CD8-positive, alpha-beta T cell (primary cell): ENCODE measurements at places on chromosomes 6 and 20. TPM values are rescaled to one million over a fixed set of nuclear protein-coding genes. Genes with fewer than 3 reads are reported as not detected.

Gene PDYN
- total RNA-seq: not detected

Gene SPEF1
- 0.16 TPM for total RNA-seq

Gene PRL
- total RNA-seq: not detected

Gene CAGE1
- total RNA-seq: 0.49 TPM

Gene AGPAT1
- 13.7 TPM for total RNA-seq
